Stimulated activated naive CD4-positive, alpha-beta T cell (primary cell): ENCODE measurements at places on chromosomes 5 and 9.

- no peak for DNase-seq
Measured at GRCh38 chr9:3526997-3527940, 1.5 kb upstream of the RFX3 start.

DNA sequence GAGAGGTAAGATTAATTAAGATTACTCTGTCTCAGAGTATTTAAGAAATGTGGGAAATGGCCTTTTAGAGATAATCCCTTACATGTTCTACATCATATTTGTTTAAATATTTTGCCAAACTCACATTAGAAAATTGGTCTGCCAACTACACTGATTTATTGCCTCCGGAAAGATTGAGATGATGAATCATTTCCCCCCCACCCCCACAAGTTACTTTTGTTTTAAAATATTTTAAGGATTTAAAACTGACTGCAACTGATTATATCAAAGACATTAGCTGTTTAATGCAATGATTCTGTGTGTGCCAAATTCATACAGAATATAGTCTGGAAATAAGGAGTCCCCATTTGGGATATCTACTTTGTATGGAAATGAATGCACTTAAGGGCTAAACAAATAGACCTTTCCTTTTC lies 674.4 kb downstream of the PRR16 start:
- no peak for DNase-seq

DNA sequence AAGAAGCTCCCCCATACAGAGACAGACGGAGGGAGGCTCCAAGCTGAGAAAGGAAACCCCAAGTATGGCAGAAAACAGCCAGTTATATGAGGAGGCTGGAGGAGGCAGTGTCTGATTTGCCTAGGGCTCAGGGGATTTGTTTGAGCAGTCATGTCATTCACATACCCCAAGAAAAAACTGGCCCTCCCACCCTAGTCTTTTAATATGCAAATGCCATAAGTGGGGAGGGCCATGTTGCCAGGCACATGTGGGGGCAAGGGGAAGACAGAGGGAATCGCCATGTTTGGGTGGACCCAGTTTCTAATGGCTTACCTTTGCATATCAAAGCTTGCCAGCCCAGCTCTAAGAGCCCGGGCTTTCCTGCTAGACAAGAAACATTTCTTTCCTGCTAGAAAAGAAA lies 1163.8 kb downstream of the TAF11L14 start:
- no peak for DNase-seq

- DNase-seq, result no peak
Measured at GRCh38 chr9:106779796-106780195, 83.2 kb upstream of the ZNF462 start.

GRCh38 chr5:173303878-173304590 lies 24.2 kb downstream of the STC2 start:
- no peak for DNase-seq

DNA sequence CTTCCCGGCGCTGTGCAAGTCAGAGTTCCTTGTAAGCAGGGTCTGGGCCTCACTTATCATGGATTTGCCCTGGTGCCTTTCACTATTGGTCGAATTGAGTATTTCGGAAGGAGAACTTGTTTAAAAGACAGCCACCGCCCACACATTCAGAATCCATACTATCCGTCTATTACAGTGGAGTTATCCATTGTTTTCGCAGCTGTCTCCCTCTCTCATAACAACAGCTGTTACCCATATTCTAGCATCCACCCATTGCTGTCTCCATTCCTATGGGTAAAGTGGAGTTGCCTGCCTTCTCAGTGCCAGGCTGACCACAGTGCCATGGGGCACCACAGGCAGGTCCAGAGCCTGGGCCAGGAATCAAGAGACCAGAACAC lies 20.2 kb downstream of the FAXDC2 start:
- DNase-seq, result no peak

- no peak for DNase-seq
Measured at GRCh38 chr9:22102146-22103053, 93.3 kb upstream of the CDKN2B start.
